ENCODE measurements at places on chromosomes 3 and 15. TPM values are rescaled to one million over a fixed set of nuclear protein-coding genes. Genes with fewer than 3 reads are reported as not detected.

GRCh38 chr15:38074029-38074428 is 139.6 kb downstream of the TMCO5A start:
- H3K4me1 ChIP-seq: peaks cover 6% of the 10 kb centered on the region
- H3K27me3 ChIP-seq: no peaks in the 10 kb centered on the region
- H3K4me3 ChIP-seq: no peak overlapping the region
- DNase-seq: no peak
- no peak overlapping the region for H3K27ac ChIP-seq
- no peaks in the 10 kb centered on the region for H3K36me3 ChIP-seq

HDC gene
- not detected for total RNA-seq

DNA sequence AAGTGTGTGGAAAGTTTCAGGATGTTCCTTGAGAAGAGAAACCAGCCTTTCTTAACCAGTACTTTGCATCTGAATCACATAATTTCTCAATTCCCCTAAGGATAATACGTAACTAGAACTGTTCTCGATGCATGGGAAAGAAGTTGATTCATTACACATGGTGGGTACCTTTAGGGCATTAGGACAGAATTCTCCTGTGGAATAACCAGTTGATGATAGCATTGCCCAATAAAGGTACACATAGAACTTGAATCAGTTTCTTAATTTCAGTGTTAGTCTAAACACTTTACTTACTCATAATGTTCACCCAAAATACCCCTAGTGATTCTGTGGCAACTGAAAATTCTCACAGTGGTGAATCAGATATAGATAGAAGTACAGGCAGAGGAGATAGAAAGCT is 1030.9 kb downstream of the ROBO1 start:
- no peak for DNase-seq
- no peaks in the 10 kb centered on the region for H3K4me1 ChIP-seq
- H3K27ac ChIP-seq: no peak overlapping the region
- no peaks in the 10 kb centered on the region for H3K27me3 ChIP-seq
- H3K4me3 ChIP-seq: no peak overlapping the region

DNA sequence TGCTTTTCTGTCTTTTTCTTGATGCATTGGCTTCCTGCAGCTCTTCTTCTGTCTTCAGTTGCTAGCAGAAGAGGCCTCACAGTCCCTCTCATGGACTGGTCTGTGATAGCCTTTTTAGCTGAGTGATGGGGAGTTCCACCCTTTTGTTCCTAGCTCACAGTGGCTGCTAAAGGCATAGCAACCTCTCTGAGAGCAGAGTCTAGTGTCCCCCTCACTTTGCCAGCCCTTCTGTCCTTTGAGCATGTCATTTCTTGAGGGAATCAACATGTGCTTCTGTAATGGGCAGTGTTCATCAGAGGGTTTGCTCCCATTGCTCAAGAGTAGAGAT is 44.4 kb downstream of the GAP43 start:
- no peaks in the 10 kb centered on the region for H3K4me1 ChIP-seq
- H3K27ac ChIP-seq: no peak overlapping the region
- no peak for DNase-seq
- H3K36me3 ChIP-seq: no peaks in the 10 kb centered on the region
- H3K4me3 ChIP-seq: no peak overlapping the region

All from Panc1 (cell line).